Hematopoietic multipotent progenitor cell treated with erythropoietin and hydrocortisone succinate and interleukin-3 and kit ligand, for 8 days (in vitro differentiated cells): ENCODE measurements at places on chromosomes 3 and 15.

- no peak for DNase-seq
Measured at GRCh38 chr15:95883064-95883463, 447.4 kb upstream of the NR2F2 start.

- no peak for DNase-seq
Measured at GRCh38 chr3:148741219-148741618, 43.5 kb downstream of the AGTR1 start.

GRCh38 chr15:36601497-36601932, 22.1 kb downstream of the CDIN1 start:
- no peak for DNase-seq

- DNase-seq = no peak
Measured at GRCh38 chr3:68771681-68772080, 160.7 kb downstream of the TAFA4 start.

DNA sequence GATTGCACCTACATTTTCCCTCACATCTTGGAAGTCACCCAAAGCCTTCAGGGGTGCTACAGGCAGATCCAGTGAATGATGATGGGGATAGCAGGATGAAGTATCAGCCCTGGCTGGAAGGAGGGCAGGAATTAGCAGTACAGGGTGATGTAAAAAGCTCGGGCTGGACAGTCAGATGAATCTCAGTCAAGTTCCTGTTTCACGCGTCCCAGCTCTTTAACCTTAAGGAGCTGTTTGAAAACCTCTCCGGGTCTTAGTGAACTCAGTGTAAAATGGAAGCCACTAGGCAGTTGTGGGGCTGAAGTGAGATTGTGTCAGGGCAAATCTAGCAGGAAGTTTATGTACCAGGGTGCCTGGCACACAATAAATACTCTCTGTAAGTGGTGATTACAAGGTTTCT, 166.4 kb upstream of the PROK2 start:
- no peak for DNase-seq

DNA sequence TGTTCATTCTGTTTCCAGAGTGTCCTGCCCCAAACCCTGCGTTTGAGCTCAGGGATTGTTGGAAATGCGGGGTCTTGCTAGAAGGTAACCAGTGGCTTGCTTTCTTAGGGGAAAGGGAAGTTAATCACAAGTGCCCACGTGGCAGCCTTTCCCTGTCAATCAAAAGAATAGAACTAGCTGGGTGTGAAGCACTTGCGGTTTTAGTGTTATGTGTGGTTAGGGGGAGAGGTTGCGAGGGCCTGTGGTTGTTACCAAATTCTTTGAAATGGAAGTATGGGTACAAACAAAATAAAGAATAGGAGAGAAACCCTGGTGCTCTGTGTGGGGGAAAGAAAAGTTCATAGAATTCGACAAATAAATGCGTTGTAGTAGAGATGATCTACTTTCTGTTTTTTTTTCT, 67.6 kb downstream of the FNDC3B start:
- DNase-seq = peak; percentile 93

- peak; percentile 65 for DNase-seq
Measured at GRCh38 chr3:32018757-32019564, 37.4 kb downstream of the ZNF860 start.

DNA sequence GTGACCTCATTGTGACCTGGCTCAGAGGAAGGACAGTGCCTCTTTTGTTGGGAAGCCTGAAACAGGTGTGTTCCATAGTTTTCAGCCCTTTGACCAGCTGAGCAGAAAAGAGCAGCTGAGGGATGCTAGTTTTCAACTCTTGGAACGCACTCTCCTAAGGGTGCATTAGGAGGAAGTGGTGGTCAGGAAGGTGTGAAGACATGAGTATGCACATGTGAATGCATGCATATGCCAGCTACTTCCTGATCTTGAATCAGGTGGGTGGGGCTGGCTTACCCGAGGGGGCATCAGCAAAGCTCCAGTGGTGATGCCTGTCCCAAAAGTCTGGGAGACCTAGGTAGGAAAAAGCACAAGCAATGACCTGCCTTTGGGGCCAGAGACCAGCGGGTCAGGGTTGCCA, 23.3 kb upstream of the CEMIP start:
- no peak for DNase-seq

DNA sequence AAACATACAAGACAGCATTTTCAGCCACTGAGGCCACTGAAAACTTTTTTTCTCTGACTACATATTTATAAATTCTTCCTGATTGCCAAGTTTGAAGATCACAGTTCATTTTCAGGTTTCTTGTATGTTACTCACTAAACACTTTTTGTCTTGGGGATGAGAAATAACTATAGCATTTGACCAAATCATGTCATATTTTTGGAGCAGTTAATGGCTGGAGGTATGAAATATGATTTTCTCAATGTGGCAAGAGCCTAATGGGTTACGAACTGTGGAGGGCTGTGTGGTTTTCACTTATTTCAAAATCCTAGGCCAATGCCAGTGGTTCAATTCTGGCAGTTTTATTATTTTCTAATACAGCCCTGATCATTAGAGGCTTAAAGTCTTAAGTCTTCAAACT, 64.4 kb downstream of the USP13 start:
- no peak for DNase-seq

DNA sequence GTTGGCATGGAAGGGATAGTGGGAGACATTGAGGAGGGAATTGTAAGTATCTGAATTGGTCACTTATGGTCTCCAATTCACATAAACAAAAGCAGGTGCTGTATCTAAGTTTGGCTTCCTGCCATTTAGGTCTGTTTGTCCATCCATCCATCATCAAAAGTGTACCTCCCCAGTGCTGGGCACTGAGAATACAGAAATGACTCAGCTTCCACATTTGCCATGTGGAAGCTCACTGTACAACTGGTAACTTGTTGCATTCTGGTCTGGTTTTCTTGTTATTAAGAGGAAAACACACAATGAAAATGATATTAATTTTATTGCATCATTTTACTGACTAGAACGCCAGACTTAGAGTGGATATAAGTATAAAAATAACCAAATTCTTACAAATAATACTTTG, 30.9 kb upstream of the MUC13 start:
- no peak for DNase-seq

DNA sequence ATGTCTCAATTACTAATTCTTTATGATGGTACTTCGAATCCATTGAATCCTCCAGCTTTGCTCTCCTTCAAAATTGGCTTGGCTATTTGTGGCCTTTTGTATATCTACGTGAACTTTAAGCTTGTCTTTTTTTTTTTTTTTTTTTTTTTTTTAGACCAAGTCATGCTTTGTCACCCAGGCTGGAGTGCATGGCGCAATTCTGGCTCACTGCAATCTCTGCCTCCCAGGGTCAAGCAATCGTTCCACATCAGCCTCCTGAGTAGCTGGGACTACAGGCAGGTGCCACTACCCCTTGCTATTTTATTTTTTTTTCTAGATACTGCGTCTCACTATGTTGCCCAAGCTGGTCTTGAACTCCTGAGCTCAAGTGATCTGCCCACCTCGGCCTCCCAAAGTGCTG, 7.7 kb upstream of the DIPK2A start:
- DNase-seq = no peak

GRCh38 chr3:170640737-170641171, 54.9 kb upstream of the SLC7A14 start:
- DNase-seq = no peak

DNA sequence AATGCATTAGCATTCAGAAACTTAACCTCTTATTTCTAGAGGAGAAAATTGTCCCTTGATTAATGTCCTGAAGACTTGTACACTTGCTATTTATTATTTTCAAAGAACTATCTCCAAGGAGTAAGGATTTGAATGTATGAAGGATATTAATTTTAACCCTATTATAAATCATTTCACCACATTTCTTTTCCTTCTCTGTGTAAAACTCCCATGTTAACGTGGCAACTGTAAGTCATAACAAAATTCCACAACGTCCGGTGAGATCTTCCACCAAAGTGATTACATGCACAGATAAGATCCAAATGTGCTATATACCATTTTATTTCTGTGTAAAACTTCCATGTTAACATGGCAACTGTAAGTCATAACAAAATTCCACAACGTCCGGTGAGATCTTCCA, 229.1 kb upstream of the ARHGEF26 start:
- no peak for DNase-seq

DNA sequence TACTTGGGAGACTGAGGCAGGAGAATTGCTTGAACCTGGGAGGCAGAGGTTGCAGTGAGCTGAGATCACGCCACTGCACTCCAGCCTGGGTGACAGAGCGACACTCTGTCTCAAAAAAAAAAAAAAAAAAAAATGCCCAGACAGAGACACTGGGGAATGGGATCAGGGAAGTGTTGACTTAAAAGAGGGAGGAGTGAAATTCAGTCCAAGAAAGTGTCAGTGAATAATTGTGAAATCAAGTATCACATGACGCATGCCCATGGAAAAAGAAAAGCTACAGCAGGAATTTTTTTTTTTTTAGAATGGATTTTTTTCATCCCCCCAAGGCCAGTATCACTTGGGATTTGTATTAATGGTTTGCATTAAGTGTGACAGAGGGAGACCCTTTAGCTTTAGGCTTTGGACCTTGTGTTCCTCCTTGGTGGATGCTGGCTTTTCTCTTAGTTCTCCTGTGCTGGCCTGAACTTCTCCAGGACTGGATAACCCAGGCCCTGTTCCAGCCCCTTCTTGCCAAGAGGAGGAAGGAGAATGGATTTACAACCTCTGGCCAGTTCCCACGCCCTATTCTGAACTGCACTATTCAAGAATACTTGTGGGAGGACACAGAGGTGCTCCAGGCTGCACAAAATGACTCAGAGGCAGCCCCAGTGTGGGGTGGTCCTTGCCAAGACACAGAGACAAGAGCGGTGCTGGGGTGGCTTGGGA, 36.7 kb upstream of the ZNF774 start:
- no peak for DNase-seq
